ENCODE measurements at places on chromosomes 6 and 20.

DNA sequence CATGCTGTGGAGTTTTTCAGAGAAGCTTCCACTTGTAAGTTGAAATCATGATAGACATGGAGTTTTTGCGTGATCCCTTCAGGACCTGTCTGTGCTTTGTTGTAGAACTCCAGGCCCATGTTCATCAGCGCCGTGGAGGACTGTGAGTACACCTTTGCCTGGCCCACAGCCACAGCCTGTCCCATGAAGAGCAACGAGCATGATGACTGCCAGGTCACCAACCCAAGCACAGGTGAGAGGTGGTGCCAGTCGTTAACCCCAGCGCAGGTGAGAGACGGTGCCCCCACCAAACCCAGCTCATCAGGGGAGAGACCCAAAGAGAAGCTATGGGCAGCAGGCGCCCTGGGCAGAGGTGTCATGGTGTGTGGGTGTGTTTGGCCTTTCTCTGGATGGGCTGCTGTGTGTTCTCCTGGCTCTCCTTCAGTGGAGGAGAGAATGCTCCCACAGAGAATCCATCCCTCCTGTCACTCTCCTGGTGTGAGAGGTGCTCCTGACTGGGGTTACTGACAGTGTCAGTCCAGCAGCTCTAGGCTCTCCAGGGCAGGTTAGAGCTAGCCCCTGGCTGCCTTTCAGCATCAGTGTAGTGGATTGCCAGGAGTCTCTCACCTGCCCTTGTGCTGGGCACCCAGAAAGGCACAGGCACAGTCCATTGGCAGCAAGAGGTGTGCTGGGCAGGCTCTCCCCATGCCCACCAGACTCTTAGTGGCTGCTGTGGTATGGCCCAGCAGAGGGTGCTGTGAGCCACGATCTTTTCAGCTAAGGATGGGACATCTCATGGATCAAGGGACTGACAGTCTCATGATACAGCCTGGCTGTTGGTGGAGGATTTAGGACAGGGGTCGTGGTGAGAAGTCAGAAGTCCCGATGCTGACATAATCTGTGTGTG lies 49.6 kb upstream of the SLC22A1 start:
- peak; percentile 10 for DNase-seq

DNA sequence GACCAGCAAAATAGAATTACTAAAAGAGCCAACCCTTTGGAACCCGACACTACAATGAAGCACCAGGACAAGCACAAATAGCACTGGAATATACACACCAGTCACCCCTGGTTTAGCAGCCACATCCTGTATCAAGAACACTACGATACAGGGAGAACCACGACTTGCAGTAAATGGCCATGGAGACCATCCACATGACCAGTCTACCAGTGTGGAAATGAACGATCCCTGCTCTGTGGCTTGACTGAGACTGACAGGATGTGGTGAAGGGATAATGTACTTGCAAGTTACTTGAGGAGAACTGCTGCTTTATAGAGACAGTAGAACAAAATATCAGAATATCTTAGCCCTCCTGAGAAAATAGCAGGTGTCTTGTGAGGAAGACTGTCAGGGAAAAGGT lies 169.6 kb downstream of the COL9A1 start:
- no peak for DNase-seq

DNA sequence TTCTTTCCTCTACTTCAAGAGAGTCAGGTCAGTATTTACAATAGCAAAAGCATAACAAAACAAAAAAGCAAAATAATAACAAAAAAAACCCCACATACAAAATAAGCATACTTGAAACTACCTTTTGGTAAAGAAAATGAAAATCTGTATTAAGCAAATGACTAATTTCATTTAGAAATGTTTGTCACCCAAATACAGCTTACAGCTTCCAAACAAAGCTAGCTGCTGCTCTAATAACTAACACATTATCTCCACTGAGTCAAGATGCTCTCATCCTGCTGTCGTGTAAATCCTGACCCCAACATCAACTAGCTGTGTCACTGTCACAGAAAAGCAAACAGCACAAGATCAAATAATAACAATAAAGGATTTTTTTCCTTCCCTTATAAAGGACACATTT lies 21.7 kb downstream of the MAP7 start:
- DNase-seq: no peak

- DNase-seq: no peak
These were observed 134.4 kb upstream of the COL21A1 start for GRCh38 chr6:56381801-56382251.

GRCh38 chr6:106178900-106179299 lies 92.8 kb downstream of the PRDM1 start:
- no peak for DNase-seq

GRCh38 chr6:163641706-163642105 lies 227.2 kb downstream of the QKI start:
- no peak for DNase-seq

GRCh38 chr6:89172131-89172530 lies 26.3 kb downstream of the PM20D2 start:
- DNase-seq: no peak

DNA sequence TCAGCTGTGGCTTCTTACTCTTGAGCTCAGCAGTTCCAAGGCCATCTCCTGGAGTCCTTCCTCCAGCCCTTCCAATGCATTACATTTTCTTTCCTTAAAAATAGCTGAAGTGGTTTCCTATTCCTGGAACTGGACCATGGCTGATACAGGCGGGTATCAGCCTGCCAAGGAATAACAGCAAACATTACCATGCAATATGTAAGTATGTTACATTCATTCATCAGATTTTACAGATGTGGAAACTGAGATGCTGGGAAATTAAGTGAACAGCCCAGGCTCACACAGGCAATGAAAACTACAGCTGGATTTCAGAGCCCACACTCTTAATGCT lies 100.4 kb downstream of the NRN1 start:
- no peak for DNase-seq

DNA sequence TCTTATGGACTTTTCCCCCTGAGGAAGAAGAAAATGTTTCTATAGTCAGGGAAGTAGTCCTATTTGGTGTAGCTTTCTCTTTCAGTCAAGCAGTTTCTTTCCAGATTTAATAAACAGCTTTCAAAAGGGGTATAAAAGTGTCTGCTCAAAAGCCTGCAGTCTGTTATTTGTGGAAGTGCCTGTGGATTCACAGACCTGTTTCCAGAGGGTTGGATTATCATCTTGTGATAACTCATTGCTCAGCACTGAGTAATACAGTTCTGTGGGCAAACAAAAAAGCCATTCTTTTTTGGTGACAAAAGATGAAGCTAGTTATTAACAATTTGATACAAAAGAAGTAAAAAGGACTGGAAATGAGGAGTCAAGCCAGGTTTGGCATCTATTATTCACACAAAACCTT lies 358.2 kb upstream of the ID4 start:
- DNase-seq: no peak

GRCh38 chr6:72132427-72132826 lies 246.1 kb downstream of the RIMS1 start:
- DNase-seq: no peak

DNA sequence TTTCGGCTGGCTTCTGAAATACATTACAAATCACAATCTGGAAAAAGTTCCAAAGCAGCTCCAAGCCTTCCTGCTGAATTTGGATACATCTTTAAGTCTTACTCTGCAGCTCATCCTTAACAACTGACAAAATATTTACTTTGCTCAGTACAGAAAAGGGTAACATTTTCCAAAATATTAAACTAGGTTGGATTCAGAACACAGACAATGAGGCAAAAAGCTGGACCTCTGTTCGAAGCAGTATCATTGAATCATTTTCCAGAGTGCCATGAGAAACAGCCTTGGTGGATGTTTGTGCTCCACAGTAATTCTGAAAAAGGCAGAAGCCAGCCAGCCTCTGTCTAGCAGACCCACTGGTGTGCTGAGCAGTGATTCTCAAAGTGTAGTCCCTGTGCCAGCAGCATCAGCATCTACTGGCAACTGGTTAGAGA lies 162.1 kb downstream of the AIG1 start:
- no peak for DNase-seq

DNA sequence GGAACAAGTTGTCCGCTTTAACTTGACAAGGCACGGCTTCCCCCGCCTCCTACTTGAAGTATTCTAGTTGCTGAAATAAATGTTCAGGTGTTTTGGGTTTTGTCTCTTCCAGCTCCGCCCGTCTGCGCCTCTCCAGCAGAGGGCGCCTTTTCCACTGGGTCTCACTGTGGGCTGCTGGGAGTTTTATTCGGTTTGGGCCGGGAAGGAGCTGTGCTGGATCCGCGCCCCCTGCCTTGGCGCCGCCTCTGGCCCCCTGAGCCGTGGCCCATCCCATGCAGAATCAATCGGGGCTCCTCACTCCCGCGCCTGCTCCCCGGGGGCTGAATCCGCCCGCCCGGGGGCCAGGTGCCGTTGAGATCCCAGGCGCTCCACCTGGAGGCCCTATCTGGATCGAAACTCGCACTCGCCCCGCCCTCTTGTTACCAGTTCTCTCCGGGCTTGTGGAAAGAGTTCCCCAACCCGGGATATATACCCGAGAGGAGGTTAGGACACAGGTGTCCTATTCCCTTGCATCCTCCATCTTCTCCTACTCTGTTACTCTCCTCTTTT lies 51.0 kb upstream of the TCF21 start:
- peak; percentile 46 for DNase-seq

- DNase-seq: no peak
These were observed 124.9 kb downstream of the ADAT2 start for GRCh38 chr6:143325379-143326140.

DNA sequence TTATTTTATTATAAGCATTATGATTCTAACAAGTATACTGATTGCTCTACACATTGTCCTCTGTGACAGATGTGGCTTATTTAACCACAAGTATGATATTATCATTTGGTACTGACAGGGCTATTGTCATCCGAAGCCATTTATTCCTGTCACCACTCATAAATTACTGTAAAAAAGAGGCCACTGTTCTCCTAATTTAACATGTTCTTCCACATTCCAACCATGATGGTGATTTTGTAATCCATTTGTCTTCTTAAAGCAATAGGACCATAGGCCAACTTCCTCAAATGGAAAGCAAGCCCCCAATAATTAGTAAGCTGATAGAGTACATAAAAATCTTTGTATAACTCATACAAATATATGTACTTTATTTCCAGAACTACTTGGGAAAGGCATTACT lies 50.6 kb downstream of the FUT9 start:
- no peak for DNase-seq

DNA sequence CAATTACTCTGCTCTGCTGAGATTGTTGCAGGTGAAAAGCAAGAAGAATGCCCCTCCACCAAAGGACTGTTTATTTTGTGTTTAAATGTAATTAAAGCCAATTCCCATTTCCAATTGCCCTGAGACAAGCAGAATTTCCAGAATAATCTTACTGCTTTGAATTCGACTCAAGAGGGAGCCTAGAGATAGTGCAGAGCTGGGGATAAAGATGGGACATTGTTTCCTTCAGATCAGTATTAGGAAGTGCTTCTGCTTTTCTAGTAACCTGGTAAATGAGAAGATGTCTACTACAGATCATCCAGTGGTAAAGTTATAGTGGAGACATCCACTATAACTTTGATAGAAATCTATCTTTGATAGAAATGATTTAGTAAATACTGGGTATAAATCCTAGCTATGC lies 326.9 kb downstream of the UBE3D start:
- DNase-seq: no peak

GRCh38 chr20:53412577-53413185 lies 181.0 kb downstream of the ZNF217 start:
- no peak for DNase-seq

DNA sequence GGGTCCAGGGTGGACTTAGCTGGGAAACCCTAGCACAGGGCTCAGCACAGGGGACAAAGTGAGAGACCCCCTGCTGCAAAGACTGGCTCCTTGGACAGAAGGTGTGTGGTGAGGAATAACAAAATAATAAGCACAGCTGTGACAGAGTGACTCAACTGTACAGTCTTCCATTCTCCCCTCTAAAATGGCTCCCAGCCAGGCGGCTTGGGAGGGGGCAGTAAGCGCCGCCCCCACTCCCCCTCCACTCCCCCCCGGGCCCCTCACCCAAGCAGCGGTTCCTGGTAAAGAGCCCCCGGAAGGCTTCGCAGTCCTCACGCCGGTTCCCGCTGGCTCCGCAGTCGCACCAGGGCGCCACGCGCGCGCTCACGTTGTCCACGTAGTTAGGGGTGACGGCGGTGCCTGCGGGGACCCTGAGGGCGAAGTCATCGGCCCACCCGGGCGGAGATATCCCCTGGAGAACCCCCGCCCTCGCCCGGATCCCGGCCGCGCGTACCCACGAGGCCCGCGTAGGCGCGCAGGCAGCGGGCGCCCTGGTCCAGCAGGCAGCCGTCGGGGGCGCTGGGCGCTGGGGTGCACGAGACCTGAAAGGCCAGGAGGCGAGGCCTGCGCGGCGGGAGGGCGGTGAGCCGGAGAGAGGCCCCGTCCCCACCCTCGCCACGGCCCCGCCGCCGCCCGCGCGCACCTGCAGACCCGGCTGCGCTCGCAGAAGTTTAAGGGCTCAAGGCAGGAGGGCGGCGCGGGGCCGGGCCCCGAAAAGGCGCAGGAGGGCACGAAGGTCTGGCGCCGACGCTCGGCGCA lies 2.7 kb downstream of the GFRA4 start:
- no peak for DNase-seq

- DNase-seq: peak; percentile 97
These were observed 44.2 kb upstream of the SLC9A8 start for GRCh38 chr20:49768204-49769047.

DNA sequence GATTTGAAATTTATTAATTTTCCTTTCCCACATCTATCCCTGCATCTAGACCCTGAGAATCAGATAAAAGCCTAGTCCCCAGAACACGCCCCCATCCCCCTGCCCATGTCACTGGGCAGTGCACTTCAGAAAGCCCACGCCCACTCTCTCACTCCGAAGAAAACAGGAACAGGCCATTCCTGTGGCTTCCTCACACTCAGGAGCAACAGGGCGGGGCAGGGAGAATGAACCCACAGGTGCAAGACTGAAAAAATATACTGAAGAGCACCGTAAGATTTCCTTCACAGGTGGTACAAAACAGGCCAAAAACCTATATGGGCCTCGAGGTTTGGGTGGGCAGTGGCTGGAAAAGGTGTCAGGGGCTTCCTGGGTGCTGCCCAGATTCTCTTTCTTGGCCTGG lies 3.4 kb downstream of the OXT start:
- peak; percentile 36 for DNase-seq

GRCh38 chr20:24488800-24489175 lies 19.4 kb downstream of the SYNDIG1 start:
- DNase-seq: no peak
